Stimulated activated CD4-positive, alpha-beta T cell treated with anti-CD3 and anti-CD28 coated beads, Interleukin-1b, Interleukin-23, amount 100 ng/mL, for 24 hours (primary cell): ENCODE measurements at places on chromosomes 2 and 18.

- DNase-seq, result no peak
Measured at GRCh38 chr18:24543795-24544498, 83.5 kb downstream of the HRH4 start.

- no peak for DNase-seq
Measured at GRCh38 chr2:88563129-88563528, 64.1 kb downstream of the EIF2AK3 start.

- DNase-seq, result no peak
Measured at GRCh38 chr18:3901811-3902210, 451.8 kb downstream of the TGIF1 start.

GRCh38 chr2:212451786-212452231 lies 86.8 kb downstream of the ERBB4 start:
- no peak for DNase-seq

- DNase-seq, result no peak
Measured at GRCh38 chr2:12391116-12391515, 325.6 kb upstream of the TRIB2 start.

- DNase-seq, result no peak
Measured at GRCh38 chr18:65093346-65093745, 657.5 kb upstream of the CDH7 start.

DNA sequence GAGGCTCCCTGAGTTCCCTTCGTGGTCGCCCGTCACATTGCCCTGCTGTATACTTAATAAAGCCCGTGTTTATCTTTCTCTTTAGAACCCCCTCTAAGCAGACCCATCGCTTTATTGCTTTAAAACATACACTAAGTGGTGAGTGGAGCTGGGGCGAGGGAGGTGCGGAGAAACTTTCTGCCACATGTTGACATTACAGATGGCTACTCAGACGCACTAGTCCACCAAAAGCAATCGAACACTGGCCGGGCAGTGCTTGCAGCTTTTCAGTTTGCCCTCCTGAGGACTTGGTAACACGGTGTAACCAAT lies 859 bp upstream of the COLEC12 start:
- no peak for DNase-seq

- no peak for DNase-seq
Measured at GRCh38 chr2:238689871-238690389, 158.0 kb upstream of the TWIST2 start.
